ENCODE measurements at places on chromosomes 7 and 10.

GRCh38 chr7:46525876-46526275 is 604.8 kb upstream of the IGFBP3 start:
- DNase-seq = no peak

GRCh38 chr7:130867039-130867438 is 133.0 kb upstream of the KLF14 start:
- DNase-seq = no peak

GRCh38 chr7:26688936-26689506 is 175.4 kb downstream of the SKAP2 start:
- DNase-seq = no peak

DNA sequence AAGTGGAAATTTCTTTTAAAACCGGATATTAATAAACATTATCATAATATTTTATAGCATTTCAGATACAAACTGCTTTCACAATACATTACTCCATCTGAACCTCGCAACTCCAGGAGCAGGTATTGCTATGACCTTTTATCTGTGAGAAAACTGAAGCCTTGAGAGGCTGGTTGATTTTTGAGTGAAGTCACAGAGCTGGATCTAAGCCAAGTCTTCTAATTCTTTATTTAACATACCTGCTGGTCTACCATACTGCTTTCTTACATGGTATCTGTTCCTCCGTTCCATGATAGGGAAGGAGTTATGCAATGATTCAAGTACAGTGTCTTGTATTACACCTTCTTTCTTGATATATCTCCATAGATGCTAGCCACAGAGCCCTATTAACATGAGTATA is 37.4 kb upstream of the ITGB8 start:
- DNase-seq = no peak

- DNase-seq = no peak
These were observed 79.5 kb downstream of the SGMS1 start for GRCh38 chr10:50544095-50544856.

GRCh38 chr10:88759366-88760101 is at the start of gene LIPN:
Gene LIPN, plus strand, starts transcription at chr10:88760020. Its CDS starts 1,386 bp downstream, at chr10:88761406.
- DNase-seq = no peak

DNA sequence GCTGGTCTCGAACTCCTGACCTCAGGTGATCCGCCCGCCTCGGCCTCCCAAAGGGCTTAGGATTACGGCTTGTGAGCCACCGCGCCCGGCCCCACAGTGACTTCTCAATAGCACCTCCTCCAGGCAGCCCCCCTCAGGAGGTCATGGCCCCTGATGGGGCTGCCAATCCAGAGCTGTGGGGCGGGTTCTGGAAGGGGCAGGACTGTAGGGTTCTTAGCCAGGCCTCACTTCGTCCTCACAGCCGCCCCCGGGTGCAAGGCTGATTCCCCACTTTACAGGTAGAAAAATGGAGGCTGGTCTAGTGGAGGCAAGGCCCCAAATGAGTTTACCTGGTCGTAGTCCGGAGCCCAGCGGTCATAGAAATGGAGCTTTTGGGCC is 638 bp downstream of the METTL27 start:
- no peak for DNase-seq
